Sigmoid colon (tissue), 7 donors: ENCODE measurements at places on chromosomes 2 and 18. TPM values are rescaled to one million over a fixed set of nuclear protein-coding genes. Genes with fewer than 3 reads are reported as not detected.

- no peak for DNase-seq
These were observed 51.1 kb upstream of the RAPH1 start for GRCh38 chr2:203586206-203586605.

The HSBP1L1 gene
- total RNA-seq, result 18.2 TPM

DNA sequence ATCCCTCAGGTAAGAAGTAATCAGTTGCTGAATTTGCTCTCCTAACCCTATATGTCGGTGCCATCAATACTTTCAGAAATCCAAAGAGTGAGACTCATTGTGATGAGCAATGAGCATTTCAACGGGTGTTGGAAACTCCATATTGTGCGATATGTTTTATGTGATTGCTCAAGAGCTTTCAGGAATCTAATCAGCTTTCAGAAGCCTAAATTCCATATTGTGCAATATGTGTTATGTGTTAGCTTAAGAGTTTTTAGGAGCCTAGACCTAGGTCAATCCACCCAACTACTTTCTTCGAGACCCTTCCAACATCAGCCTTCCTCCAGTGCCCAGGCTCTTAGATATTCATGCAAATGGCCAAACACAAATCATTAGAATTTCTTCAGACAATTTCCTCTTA lies 277.3 kb downstream of the DSC3 start:
- DNase-seq, result no peak

The SLC5A7 gene
- total RNA-seq, result 2.9 TPM

The MAP2 gene
- total RNA-seq, result 8.4 TPM

GRCh38 chr18:36354989-36355388 lies 57.5 kb downstream of the FHOD3 start:
- no peak for DNase-seq

DNA sequence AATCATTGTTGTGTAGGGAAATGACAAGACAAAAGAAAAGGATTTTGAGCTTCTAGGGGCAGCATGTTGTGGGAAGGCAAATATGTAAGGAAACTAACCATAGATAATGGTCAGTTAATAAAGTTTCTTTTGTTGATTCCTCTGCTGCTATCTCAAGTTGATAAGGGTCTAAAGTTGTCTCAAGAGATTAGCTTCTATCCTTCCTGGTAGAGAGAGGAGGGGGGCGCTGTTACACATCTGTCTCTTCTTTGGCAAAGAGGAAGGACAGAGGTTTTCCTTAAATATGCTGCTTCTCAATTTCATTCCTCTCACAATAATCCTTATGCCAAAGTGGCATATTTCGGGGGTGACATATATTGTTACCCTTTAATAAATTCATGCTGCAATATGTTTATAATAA lies 944.0 kb downstream of the DPP10 start:
- DNase-seq, result no peak

DNA sequence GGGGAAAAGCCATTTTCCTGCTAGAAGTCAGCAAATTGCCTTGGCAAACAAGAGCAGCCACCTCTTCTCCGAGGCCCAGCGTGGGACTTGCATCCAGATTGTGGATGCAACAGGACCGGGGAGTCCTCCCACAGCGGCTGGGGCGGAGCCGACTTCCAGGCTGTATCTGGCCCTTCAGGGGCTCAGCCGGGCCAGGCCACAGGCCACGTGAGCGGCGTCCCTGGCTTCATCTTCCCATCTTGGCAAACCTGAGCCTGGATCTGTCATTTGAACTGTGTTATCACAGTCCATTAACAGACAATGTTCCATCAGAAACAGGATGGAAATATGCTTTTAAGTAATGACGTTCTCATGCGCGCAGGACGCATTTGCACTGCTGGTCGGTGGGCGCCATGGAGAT lies 483.5 kb upstream of the SALL3 start:
- peak; percentile 66 for DNase-seq

DNA sequence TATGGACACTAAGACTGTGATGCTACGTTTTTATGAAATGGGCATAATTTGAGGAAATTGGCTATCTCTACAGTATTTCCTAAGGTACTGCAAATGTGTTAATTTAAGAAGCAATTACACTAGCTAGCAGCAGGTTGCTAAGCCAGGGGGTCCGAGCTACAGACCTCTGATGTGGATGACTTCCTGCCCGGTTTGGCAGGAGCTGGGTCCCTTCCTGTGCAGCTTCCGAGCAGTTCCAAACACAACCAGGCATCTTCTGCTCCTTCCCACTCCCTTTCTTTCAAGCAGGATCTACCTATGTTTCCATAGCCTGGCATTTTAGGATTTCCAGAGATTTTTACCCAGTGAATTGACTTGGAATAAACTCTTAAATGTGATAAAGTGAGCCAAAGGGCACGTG lies 55.7 kb downstream of the SCN2A start:
- DNase-seq, result no peak

- no peak for DNase-seq
These were observed 37.2 kb downstream of the PTPRM start for GRCh38 chr18:7604361-7604760.

The DSG4 gene
- total RNA-seq, result not detected

The SYT4 gene
- 3.8 TPM for total RNA-seq

DNA sequence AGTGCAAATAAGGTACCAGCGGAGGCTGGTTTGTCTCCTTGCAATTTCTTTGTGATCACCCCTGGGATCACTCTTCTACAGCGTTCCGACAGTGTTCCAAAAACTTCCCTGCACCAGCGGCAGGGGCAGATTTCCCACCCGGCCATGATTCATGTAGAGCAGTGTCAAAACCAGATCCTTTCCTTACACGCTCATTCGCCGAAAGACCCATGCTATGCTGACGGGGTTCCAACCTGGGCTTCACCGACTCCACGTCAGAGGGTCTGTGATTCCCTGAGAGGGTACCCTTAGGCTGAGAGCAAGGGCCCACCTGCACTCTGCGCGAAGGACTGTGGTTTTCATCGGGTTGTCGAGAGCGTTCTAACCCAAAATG lies 423 bp upstream of the TTC27 start:
- peak; percentile 76 for DNase-seq

DNA sequence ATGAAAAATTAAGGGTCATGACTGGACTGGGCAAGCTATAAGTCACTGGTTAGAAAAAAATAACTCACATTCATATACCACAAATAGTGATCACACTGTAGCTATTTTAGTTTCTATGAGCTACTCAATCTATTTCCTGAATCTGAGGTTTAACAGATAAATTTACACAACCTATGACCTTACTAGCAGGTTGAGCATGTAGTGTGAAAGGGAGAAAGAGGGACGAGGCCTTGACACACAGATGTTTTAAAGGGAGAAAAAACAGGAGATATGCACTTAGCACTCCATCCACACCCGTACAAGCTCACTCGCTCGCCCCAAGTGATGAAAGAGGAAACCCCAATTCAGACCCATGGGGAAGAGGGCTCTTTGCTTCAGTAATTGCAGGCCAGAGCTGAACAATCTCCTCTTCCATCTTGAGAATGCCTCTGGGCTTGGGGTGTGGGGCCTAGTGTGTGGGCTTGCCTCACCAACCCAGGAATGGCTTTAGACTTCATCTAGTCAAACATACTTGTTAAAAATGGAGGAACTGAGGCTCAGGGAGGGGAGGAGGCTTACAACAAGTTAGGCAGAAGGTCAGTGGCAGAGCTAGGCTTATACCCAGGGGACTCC lies 10.7 kb downstream of the CYRIA start:
- no peak for DNase-seq

DNA sequence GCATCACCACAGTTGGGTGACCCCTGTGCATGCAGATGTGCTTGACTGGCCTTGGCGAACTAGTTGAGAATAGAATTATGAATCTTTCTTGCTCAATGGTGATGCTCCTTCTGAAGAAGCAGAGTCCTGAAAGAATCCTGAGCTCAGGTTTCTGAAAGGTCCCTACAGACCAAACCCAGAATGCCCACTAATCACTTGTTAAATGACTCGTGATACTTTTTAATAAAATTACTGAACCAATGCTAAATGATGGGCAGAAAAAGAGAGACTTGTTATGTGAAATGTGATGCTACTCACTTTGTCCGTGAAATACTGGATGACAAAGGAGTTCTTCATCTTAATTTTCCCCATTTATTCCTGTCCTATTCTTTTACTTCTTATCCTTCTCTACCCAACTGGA lies 263.5 kb upstream of the LRRTM1 start:
- no peak for DNase-seq

- no peak for DNase-seq
These were observed 374.0 kb upstream of the SLC14A2 start for GRCh38 chr18:45241271-45241670.

The KIAA2012 gene
- total RNA-seq, result not detected

The CYP27C1 gene
- 0.83 TPM for total RNA-seq

The AOX1 gene
- total RNA-seq, result 65.5 TPM

The IL18R1 gene
- total RNA-seq, result 3.6 TPM

GRCh38 chr2:20524412-20525040 lies 77.7 kb downstream of the RHOB start:
- DNase-seq, result peak; percentile 80

The POTEI gene
- total RNA-seq, result not detected

The BABAM2 gene
- total RNA-seq, result 32.4 TPM

The CNPPD1 gene
- 24.1 TPM for total RNA-seq

The ATP8B1 gene
- 18.0 TPM for total RNA-seq

- DNase-seq, result no peak
These were observed 9.4 kb upstream of the DUSP19 start for GRCh38 chr2:183069174-183069573.

DNA sequence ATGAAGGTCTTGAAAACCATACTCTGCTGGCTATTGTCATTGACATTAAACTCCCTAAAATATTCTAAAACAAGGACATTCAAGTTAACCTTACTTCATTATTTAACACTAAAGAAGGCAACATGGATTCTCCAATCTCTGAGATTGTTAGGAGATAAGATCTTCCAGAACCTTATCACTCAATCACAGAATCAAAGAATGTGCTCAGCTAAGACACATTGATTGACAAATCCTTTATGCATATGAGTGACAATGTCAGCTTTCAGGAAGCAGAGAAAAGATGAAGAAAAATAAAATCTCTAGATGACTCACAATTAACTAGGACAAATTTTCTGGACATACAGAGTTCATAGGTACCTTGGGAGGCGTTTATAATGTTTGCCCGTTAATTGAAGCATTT lies 787.2 kb downstream of the TSN start:
- no peak for DNase-seq

GRCh38 chr18:75140296-75140695 lies 68.6 kb downstream of the PTGR3 start:
- no peak for DNase-seq

DNA sequence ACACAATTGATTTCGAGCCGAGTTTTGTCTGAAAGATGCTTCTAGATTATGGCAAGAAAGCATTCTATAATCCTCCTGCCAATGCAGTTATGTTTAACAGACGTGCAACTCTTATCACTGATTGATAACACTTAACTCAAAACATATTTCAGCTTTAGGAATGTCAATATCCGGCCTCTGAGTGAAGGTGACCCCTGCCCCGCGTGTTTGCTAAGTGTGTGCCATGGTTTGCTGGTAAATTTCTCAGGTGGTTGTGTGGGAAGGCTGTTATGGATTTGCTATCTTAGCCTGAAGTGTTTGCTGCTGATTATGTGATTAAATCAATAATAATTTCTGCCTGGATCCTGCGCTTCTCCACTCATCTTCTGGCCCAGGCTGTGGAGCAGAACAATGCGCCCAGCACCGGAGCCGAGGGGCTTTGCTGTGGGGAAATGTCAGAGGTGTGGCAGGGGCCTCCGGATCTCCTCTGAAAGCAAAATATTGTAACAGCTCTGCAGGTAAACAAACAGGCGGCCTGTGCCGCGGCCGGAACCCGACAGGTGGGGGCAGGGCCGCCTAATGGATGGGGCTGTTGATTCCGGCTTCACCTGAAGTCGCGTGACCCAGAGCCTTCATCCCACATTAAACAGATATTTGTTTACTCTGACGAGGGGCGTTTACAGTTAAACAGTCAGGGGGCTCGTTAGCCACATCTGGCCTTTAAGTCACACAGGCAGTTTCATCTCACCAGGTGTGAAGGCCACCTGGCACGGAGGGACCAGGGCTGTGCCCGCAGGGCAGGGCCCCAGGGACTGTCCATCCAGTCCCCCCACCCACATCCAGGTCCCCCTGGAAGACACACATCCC lies 210.7 kb upstream of the SALL3 start:
- DNase-seq, result no peak

DNA sequence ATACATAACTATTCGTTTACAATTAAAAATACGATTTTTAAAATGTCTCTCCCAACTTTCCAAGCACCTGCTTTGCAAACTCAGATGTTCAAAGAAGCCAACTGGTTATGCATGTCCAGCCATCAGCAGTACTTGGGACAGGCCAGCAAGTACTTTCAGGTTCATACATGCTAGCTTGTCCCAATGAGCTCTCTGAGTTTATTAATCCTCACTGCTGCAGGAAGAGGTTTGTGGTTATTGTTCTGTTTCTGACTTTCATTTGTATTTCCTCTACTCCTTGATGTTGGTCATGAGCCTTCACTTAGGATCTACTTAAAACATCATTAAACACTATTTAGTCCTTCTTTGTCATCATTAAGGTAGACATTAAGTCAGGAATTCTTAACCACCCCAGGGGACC lies 374.1 kb downstream of the LRATD1 start:
- DNase-seq, result no peak

- DNase-seq, result no peak
These were observed 506.1 kb downstream of the BCL11A start for GRCh38 chr2:60047347-60047746.

The COL3A1 gene
- 183 TPM for total RNA-seq

DNA sequence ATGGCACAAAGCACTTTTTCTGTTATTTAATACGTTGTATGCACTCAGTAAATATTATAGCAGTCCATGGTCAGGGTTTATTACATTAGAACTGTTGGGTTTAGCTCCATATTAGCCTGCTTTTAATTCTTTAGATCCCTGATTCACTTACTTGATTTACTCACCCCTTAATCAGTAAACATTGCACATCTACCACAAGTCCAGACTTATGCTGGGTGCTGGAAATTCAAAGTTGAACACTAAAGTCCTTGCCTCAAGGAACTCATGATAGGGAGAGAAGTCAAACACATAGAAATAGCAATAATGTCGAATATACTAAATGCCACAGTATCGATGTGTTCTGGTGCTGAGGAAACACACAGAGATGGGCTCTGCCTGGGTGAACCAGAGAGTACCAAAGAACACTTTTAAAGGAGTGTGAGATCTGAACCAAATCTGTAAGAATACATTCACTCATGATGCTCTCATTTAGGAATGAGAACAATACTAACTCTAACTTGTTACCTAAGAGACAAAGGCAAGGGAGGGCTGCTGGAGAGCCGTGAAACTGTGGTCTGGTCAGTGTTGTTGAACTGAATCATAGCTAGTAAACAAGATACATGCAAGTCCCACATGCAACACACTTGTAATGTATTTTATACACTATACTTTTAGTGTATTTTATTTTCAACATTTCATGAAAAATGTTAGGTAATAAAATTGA lies 4.9 kb downstream of the STAT4 start:
- no peak for DNase-seq
